ENCODE measurements at places on chromosomes 1 and 21.

- DNase-seq, result peak; percentile 44
Measured at GRCh38 chr21:46634966-46635323, 529 bp upstream of the PRMT2 start.

DNA sequence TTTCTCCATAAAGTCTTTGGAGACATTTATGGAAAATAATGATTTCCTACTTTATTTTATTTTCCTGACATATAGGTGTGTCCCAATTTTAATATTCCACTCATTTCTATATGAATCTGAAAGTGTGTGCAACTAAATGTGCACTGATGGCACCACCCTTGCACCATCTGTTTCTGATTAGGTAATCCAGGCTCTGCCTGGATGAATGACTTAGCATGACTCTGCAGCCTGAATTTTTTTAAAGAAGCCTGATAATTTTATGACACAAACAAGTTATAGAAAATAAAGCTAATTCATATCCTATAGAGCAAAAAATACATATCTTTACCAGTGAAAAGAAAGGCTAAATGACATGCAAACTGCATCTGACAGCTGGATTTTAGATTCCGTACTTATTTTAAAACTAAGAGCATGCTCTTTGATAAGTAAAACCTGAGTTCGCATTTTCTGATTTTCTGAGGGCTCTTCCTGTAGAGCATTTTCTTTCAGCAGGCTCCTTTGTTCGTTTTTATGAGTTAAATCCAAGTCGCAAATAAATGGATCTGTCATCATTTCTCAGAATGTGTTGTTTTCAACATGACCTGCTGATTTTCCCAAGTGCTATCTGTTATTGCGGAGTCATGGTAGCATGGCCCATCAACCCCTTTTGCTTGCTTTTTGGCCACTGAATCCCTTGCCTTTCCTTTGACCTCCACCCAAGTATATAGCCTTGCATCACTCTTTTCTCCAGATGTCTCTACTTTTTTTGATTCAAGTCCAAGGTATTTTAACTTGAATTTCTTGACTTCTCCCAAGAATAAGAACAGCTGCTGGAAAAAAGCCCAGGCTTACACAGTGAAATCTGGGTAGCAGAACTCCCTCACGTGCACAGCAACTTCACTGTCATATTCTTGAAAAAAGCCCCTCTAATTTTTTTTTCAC, 52.8 kb upstream of the LYPLAL1 start:
- DNase-seq, result no peak

DNA sequence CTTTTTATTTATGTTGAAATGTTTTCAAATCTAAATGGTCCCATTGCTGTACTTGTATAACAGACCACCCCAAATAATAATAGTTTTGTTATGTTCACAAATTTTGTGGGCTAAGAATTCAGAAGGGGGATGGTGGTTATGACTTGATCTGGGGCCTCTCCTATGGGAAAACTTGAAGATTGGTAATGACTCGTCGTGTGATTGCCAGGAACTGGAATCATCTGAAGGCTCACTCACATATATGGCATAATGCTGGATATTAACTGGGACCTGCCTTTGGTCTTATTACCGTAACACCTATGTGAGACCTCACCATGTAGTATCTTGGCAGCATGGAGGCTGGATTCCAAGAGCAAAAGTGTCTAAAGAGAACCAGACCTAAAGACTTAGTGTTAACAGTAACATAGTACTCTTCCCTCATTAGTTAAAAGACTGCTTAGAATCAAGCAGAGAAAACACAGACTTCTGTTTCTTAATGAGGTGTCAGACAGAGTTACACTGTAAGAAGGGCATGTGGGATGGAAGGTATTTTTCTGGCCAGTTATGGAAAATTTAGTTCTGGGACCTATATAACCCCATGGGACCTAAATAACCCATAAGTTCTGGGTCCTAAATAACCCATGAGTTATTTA, 11.9 kb downstream of the LYPLAL1 start:
- no peak for DNase-seq

DNA sequence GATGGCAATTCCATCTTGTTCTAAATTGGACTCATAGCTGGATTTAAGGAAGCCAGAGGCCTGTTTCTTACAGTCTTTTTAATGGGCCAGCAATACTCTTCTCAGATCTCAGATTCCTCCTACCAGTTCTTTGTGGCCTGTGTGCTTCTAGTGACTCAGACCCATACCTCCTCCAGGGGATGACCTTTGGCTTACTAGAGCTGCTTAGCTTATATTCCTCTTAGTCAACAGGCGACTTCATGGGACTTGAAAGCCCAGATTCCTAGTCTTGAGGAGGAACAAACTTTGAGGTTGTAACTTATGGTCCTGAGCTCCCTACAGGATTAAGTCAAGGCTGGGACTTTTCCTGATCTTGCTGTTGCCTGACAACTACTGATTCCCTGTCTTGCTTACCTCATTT, 12.4 kb upstream of the PAPPA2 start:
- DNase-seq, result no peak

- no peak for DNase-seq
Measured at GRCh38 chr1:201537891-201538611, 876 bp upstream of the NAV1 start.

DNA sequence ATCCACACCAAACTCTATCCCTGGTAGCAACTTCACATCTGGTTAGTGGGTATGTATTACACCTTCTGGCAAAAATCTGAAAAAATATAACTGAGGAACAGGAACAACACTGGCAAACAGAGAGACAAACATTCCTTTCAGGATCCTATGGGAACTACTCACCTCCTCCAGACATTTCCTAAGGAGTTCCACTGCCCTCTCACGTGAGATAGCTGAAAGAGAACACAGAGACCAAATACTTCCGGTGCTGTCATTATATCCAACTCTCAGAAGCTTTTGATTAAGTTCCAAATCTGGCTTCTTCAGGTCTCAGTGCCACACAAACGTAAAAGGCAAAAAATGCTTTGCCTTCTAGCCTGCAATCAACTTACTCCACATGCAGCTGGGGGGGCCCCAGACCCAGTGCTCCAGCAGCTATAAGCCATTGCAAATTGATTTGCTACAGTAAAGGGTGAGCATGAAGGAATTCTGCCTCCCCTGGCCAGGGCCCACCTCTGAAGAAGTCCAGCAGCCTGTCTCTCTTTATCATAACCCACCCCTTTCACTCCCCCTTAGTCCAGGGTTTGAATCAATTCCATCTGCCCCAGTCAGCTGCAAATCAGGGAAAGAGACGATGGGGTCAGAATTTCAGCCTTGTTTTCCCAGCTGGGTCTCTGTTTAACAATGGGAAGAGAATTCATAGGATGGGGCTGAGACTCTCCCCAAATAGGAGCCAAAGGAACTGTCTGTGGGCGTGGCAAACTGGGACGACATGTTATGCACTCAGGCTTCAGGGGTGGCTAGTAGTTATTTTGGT, 32.2 kb downstream of the TFAP2E start:
- no peak for DNase-seq

Data from CD4-positive, alpha-beta T cell treated with Interleukin-15 for 4 hours (primary cell).